ENCODE measurements at places on chromosomes 1 and 21. TPM values are rescaled to one million over a fixed set of nuclear protein-coding genes. Genes with fewer than 3 reads are reported as not detected.

DNA sequence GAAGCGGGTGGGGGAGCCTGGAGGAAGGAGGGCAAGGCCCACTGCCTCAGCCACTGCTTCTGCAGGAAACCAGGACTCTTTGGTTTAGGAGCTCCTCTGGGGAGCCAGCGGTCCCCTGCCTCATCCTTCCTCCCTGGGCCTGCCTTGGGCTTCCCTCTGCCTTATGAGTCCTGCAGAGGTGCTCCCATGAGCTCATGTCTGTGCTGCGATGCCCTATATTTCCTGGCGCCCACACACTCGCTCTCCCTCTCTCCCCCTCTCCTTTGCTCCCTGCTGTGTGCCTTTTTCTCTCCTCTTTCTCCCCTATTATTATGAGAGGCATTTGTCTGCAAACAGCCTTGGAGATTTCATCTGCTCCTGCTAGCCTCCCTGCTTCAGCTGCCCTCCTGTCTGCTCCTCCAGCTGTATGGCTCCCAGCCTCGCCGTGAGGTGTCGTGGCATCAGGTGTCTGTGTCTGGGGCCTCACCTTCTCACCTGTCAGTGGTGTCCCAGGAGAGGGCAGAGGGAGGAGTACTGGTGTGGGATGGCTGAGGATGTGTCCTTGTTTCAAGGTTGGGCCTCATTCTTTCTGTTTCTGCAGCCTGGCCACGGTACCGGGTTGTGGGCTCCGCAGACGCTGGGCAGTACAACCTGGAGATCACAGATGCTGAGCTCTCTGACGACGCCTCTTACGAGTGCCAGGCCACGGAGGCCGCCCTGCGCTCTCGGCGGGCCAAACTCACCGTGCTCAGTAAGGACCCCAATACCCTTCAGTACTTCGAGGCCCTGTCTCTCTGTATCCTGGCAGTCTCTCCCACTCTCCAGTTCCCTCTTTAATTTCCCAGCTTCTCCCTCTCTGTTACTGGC is 84.2 kb downstream of the KIRREL1 start:
- DNase-seq = no peak

DNA sequence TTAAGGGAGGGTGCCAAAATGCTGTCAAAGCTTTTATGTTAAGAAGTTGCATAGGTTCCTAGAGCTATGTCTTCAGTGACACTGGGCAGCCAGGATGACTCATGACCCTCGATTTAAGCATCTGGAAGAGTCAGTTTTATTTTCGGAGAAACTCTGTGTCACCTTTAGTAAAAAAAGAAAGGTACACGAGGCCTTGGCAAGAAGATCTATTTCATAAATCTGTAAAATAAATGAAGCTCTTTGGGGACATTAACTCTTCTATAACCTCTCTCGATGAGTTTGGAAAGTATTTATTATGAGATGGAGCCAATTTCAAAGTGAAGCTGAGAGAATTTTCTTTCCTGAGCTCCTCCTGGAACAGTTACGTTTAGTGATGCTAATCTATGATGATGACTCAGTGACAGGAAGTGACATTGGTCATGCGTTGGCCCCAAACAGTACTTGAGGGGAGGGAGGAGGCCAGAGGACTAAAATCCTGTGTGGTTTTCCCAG is 156.5 kb downstream of the HLX start:
- no peak for DNase-seq

GRCh38 chr1:2497891-2498290 is 21.8 kb downstream of the PLCH2 start:
- no peak for DNase-seq

GRCh38 chr1:170518185-170518834 is 13.7 kb upstream of the GORAB start:
- no peak for DNase-seq

DNA sequence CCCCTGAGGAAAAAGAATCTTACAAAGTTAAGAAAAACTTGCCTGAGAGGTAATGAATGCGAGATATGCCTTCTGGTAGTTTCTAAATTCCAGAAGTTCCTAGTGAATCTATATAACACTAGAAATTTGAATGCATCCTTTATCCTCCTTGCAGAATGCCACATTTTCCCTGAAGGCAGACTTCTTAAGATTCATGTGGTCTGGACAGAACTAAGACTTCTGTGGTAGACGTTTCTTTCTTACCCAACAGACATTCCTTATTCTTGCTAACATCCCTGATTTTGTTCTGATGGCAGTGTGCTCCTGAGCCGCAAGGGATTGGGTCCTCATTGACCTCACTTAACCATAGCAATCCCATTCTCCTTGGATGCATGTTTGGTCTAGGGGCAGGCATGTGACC is 121.3 kb upstream of the PAPPA2 start:
- DNase-seq = no peak

DNA sequence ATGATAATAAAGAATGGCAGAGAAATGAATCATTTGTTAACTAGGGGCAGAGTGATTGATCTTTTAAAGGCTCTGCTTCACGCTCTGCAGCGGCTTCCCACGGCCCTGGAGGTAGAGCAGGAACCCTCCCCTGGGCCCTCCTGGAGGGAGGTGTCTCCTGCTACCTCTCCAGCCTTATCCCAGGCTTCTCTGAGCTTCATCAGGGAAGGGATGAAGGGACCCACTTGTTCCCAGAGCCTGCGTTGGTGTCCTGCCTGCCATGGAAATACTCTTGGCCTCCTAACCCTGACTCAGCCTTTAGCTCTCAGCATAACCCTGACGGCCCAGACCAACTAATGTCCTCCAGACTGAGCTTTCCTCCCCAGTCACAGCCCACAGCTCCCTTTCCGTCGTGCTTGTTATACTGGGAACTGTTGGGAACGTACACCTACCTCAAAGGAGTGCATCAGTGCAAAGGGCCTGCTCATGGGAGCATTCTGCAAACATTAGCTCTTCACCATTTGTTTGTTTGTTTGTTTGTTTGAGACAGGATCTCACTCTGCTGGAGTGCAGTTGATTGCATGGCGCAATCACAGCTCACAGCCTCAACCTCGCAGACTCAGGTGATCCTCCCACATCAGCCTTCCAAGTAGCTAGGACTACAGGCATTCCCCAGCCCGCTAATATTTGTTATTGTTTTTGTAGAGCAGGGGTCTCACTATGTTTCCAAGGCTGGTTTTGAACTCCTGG is 17.4 kb upstream of the HNRNPU start:
- no peak for DNase-seq

GRCh38 chr1:30810416-30811080 is 53.0 kb upstream of the LAPTM5 start:
- DNase-seq = no peak

- no peak for DNase-seq
Observed at GRCh38 chr1:156804572-156805243, 11.9 kb downstream of the SH2D2A start.

- DNase-seq = no peak
Observed at GRCh38 chr1:107862064-107862463, 102.9 kb downstream of the VAV3 start.

- DNase-seq = no peak
Observed at GRCh38 chr1:4660917-4661594, 6.6 kb downstream of the AJAP1 start.

DNA sequence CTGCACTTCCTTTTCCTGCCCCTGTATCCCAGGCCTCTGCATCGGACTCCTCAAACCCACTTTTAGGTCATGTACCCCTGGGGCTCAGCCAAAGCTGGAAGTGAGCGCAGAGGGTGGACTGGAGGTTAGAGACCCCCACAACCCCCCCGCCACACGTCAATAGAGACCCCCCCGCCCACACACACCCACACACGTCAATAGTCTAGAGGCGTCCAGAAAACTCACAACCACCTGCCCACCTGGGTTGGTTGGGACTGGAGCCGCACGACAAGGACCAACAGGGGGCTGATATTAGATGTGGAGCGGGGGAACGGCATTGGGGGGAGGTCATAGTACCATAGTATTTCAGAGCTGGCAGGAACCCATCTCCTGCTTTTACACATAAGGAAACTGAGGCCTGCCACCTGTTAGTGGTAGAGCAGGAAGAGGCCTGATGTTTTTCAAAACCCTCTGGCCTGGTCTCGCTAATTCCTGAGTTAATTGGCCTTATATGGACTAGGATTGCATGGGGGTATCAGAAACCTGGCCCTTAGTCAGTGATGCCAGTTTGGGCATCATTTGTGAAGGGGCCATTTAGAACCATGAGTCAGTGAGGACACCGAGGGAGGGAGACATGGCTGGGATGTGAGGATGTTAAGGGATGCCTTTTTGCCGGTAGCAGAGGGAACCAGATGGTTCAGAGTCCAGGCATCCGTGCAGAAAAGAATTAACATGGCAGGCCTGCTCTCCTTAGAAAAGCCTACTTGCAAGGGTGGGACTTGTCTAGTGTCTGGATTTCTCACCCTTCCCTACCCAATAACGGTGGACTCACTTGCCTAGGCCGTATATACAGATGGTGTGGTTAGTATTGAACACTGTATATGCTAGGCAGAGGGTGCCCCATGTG is 1.1 kb downstream of the NENF start:
- no peak for DNase-seq

- DNase-seq = no peak
Observed at GRCh38 chr21:45286671-45287437, 841 bp downstream of the POFUT2 start.

DNA sequence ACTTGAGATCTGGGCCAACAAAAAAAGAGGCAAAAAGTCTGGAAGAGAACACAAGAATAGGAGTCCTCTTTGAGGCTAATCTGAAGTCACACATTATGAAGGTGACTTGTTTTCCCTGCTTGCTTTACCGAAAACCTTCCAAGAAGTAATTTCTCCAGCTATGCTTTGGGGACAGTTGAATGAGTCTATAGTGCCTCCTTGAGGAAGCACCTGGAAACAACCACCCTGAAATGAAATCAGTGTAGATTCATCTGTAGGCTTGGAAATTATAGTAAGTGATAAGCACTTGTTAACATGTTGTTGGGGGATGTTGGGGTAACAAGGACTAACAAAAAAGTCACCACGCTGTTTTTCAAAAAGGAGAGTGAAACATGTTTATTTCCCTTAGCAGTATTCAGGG is 23.4 kb upstream of the RPTN start:
- DNase-seq = no peak

- no peak for DNase-seq
Observed at GRCh38 chr1:33370301-33370700, 49.4 kb upstream of the A3GALT2 start.

- no peak for DNase-seq
Observed at GRCh38 chr1:231036416-231036815, 3.6 kb downstream of the FAM89A start.

The AMY2A gene
- not detected for polyA plus RNA-seq

The FCER1A gene
- polyA plus RNA-seq = not detected

The HSPB7 gene
- 0.34 TPM for polyA plus RNA-seq

The WNT3A gene
- not detected for polyA plus RNA-seq

The PRDX1 gene
- polyA plus RNA-seq = 1,365 TPM

The KIF17 gene
- polyA plus RNA-seq = not detected

The SH2D2A gene
- 6.5 TPM for polyA plus RNA-seq

The MTX1 gene
- polyA plus RNA-seq = 72.7 TPM

Data from GM12878 (cell line).